ENCODE measurements at places on chromosomes 6 and 20.

- no peak for DNase-seq
These were observed 35.1 kb upstream of the RFPL4B start for GRCh38 chr6:112311950-112312547.

- DNase-seq: no peak
These were observed 28.4 kb upstream of the LY86 start for GRCh38 chr6:6559994-6560570.

DNA sequence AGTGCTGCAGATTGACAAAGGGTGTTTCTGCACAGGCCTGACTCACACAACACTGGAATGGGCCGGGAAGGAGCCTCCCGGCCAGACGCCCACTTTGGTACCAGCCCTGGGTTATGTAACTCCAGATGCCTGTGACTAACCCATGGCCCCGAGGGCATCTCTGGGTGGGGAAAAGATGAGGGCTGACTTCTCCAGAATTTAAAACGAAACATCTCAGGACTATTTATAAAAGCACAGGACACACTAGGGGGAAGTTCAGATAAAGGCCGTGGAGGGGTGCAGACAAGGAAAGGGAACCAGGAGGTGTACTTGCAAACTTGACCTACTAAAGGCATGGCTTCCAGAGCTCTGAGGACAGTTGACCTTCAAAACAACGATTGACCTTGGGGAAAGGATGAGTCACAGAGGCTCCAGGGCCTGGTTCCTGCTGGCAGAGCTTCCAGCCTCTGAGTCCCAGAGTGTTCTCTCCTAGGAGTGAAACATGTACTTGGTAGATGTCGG is 196.9 kb downstream of the NFATC2 start:
- DNase-seq: no peak

- DNase-seq: no peak
These were observed 5.4 kb downstream of the ADGRB3 start for GRCh38 chr6:68640491-68640835.

DNA sequence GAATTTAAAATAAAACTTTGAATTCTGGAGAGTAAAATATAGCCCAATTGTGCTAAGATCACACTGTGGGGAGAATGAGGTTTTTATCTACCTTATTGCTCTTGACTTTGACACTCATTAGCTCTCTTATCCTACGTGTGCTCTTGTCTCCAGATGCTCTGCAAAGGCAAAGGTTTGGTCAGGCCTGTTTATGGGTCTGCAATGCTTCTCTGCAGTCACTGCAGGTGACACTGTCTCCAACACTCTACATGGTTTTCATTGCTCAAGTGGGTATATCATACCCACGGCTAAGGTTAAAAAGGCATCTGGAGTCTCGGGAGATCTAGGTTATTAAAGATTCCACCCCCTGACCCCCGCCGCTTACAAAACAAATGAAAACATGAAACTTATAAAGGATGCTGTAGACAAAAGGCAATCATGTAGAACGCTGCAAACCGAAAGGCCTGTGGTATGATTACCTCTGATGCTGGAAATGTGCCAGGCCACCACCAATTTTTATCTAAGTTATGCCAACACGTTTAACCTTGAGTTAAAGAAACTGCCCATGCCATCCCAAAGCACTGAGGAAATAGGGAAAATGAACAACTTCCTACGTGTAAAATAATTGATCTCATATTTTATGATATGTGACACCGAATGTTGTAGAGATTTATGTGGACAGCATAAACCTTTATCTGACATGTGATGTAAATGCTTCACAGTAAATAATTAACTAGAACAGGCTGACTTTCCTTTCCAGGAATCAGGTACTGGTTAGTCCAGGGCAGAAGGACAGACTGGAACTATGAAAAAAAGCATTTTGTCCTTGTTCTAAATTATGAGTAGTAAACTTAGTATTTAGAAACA is 238.2 kb upstream of the NOX3 start:
- no peak for DNase-seq

GRCh38 chr20:47612670-47613069 is 111.0 kb downstream of the NCOA3 start:
- DNase-seq: no peak

GRCh38 chr6:13528232-13528631 is 40.8 kb upstream of the GFOD1 start:
- DNase-seq: no peak

DNA sequence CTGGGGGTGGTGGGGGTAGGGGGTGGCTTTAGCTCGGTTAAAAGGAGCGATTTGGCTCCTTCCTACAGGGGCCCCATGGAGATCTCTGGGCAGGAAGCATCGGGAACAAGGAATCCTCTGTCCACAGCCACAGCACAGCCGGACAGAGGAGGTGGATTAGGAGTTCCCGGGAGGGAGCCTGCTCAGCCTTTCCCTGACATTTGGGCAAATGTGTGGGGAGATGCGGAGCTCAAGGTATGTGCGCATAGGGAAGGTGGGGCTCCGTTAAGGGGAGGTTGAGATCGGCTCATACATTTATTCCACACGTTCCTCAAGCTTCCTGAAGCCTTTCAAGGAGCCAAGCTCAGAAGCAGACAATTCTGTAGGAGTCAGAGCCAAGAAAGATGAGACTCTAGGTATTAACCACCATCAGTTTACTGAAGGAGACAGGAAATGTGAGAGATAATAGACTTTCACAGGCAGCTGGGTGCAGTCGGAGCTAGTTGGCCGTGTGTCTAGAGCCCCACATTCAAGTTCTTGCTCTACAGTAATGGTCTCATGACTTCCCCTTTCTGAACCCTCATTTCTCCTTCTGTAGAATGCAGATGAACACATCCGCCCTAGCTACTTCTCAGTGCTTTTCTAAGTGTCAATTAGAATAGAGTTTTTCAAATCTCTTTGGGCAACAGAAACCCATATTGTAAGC is 40.8 kb upstream of the EPB41L1 start:
- no peak for DNase-seq

DNA sequence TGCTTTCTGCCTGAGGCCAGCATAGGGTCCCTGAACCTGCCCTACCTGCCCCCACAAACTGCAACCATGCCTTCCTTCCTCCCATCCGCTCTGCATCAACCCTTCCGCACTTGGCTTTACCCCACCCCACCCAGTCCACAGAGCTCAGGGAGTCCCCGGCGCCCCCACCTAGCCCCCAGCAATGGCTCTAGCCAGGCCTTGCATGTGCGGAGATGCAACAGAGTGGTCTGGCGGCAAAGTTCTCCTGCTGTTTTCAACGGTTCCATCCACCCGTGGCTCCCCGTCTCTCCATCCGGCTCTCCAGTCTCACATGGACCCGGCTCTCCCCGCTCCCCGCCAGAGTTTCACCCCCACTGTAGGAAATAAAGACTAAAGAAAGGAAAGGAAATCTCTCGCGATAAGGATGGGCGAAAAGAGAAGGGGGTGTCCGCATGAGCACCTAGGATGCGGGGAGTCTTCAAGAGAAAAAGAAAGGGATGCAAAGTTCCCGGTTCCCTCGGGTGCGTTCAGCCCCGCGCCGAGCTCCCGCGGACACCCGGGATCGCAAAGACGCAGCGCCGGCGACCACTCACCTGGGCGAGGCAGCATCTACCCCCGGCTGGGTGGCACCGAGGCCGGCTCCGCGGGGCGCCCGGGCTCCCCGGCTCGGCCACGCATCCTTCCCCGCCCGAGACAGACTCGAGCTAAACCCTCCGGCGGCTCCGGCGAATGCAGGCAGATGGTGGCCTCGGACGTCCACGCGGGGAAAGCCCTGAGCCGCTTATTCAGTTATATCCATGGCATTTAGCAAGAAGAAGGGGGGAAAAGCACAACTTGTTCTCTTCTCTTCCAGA is 579 bp downstream of the LRFN2 start:
- no peak for DNase-seq

GRCh38 chr6:10156875-10157274 is 258.0 kb downstream of the TFAP2A start:
- no peak for DNase-seq

- DNase-seq: no peak
These were observed 654.8 kb downstream of the UTRN start for GRCh38 chr6:144939921-144940320.

GRCh38 chr20:44768256-44768655 is 22.6 kb downstream of the KCNK15 start:
- no peak for DNase-seq

GRCh38 chr6:7786214-7786661 is 60.3 kb downstream of the BMP6 start:
- DNase-seq: no peak

DNA sequence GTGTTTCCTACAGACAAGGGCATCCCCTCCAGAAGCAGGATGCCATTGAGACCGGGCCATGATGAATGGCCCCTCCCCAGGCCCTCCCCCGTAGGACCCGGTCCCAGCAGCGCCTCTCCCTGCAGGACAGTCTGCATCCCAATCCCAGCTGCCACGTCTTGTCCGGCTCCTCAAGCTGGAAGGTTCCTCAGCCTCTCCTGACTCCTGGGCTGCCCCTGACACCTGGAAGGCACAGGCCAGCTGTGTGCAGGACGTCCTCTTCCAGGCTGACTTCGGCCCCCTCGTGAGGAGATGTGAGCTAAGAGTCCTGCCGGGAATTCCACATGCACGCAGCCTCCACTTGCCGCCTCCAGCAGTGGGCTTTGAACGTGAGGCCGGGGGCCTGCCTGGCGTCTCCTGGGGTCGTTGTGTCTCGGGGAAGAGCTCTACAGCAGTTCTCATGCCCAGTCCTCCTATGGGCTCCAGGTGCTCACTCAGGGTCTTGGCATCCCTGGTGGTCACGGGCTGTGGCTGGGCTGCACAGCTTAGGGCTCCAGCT is 64.4 kb downstream of the TAF4 start:
- DNase-seq: no peak

- DNase-seq: no peak
These were observed 22.0 kb upstream of the RIPK1 start for GRCh38 chr6:3046295-3046694.

DNA sequence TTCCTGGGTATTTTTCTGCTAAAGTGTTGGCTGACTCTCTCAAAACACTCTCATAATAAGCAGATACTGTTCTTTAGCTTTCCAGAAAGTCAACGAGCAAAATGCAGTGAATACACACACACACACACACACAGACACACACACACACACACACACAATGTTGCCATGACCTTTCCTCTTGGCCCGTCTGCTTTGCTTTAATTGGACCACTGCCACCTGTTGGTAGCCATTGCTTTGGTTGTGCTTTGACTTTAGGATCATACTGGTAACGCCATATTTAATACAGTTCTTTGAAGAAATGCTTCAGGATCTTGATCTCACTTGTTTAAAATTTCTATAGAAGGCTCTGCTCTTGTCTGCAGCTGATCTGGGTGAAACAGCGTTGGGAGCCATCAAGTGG is 4.4 kb downstream of the FIG4 start:
- no peak for DNase-seq

DNA sequence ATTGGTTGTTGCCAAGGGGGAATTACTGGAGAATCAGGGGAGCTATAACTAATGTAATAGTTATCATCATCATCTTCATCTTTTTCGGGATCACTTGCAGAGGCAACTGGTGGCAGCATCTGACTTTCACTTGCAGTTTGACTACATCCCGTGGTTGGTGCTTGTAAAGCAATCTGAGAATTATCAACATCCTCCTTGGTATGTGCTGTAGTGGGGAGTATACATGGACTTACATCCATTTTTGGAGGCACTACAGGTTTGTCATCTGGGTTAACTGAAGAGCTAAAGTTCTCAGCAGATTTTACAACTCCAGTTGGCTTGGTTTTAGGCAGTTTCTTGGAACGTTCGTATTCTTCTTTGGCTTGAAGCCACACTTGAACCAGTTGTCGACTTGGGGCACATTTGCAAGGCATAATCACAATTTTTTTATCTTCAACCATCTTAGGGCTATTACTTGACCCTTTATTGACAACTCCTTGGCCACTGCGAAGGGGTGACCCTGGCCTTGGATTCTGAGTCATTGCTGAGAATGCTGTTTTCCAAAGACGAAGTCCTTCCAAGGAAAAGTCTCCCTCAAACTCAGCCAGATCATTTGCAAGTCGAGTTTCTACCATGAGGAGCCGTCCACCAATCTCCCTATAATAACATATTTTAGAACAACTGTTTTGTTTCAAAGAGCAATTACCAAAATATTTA is 115.5 kb downstream of the REV3L start:
- no peak for DNase-seq

DNA sequence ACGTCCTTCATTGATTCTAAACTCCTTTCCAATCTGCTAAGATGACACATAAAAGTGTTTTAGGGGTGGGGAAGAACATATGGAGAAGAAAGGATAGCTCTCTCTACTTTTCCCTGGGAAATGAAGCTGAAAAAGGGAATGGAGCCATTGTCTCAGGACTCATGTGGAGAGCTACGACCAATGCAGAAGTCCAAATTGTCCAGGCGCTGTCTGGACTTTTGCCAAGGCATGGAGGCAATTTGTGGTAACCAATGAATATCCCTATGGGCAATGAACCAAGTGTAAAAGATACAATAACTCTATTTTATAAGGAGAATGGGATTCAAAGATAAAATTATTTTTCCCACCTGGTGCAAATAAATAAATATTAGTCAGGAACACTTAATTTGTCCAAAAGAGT is 16.1 kb downstream of the FBXL4 start:
- no peak for DNase-seq

All from HFF-Myc (cell line).